ENCODE measurements at places on chromosomes 12 and 14.
A peak's percentile ranks its signal among the peaks of the same experiment; 100 is the strongest.

DNA sequence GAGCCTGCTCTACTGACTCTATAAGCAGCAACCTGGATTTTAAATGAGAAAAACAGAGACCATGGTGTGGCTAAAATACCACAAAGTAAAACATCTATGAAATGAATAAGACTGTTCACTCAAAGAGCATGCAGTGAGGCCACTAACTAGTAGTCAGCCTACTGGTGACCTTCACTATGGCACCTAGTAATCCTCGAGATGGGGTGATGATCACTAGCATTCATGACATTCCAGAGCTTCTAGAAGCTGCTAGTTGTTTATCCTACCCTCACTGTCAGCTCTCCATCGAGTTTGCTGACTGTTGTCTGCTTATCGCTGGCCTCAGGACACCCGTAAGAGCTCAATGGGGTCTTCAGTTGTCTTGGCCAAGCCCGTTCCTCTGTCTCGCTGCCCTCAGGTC lies 13.7 kb downstream of the SPTB start:
- DNase-seq = no peak

DNA sequence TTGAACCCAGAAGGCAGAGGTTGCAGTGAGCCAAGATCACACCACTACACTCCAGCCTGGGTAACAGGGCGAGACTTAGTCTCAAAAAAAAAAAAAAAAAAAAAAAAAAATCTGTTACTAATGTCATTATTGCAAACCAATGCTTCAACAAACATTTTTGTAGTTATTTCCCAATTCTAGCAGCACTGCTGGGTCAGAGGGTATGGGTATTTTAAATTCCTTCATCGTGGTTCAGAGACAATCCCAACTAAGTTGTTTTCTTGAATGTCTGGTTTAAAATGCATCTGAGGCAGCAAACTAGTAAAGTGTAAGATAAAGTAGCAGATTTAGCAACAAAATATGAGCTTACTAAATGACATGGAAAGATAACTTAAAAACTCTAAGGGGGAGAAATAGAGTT lies 65.6 kb downstream of the FERMT2 start:
- no peak for DNase-seq

DNA sequence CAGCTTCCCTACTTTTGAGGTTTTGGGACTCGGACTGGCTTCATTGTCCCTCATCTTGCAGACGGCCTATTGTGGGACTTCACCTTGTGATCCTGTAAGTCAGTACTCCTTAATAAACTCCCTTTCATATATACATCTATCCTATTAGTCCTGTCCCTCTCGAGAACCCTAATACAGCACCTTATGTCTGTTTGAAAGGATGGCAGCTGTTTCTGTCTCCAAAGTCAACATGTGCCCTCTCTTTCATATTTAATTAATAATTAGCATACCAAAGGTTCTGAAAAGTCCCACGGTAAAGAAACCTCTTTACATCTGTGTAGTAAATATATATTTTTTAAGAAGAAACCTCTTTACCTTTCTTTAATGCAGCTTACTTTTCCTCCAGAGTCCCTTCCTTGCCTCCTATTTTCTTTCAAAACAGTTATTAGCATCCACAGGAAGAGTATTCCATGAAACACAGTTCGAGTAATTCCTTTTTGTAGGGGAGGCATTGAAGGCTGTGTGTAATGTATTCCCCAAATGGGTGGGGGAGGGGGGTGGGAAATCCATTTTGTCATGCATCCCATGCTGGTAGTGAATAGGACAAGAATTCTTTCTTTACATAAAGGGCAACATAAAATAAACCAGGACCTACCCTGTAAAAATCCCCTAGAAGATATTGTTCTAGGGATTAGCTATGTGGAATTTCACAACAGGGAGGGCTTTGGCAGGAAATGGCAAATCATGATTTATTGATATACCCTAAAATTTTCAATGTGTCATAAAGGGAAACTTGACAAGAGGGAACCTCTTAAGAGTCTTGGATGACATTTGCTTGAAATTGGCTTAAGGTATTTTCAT lies 241.5 kb downstream of the SUDS3 start:
- DNase-seq = no peak

DNA sequence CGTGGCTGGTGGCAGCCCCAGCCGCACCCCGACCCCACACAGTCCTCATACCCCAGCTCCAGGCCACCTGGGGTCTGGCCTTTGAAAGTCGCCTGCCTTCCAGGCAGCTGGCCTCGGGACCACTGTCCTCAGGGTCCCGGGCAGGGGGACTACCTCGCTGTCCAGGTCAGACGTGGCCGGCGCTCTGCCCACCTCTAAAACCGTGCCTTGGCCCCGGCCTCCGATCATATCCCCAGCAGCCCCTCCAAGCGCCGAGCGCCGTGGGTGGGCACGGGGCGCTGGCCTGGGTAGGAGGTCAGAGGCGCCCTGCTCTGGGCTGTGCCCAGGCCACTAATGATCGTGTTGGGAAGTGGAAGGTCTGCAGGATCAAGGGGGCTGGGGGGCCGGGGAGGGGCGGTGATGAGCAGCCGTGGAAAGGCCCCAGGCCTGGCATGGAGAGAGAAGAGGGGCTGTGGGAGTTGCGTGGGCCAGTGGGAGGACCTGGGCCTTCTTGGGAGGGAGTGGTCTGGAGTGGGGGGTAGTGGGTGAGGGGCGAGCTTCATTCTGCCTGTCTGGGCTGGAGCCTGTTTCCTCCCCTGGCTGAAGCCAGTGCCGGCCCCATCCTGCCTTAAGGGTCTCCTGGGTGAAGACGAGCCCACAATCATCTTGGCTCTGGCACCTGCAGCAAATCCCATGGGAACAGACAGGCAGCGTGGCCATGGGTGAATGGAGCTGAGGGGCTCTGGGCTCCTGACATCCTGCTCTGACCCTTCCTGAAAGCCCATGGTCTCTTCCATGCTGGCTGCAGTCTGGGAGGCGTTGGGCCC lies 4.9 kb downstream of the TMEM121 start:
- DNase-seq = no peak

DNA sequence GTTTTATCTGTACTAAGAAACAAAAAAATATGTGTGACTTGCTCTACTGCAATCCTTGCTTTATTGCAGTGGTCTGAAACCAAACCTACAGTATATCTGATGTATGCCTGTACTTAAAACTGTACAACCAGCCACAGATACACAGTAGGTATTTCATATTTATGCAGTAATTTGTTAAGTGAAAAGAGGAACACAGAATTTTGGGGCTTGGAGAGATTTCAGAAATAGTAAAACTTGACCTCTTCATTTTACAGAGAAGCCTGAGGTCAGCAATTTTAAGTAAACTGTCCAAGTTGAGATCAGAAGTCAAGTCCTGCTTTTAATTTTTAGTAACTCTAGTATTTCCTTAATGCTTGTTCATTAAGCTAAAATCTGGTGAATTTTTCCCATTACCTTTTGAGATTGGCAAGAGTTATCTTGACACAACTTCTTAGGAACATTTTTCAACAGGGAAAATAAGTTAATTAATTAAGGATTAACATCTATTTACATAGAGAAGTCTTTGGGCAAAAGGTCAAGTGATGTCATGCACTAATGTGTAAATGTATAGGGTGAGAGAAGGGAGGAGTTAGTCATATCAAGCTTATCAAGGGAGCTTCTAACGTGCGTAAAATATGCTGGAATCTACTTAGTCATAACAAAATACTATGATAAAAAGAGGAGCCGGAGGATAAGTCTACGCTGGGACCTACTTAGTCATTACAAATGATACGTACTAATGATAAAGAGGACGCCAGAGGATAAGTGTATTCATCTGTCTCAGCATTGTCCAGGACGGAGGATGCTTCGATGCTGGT lies 66.0 kb upstream of the GTF2A1 start:
- DNase-seq = no peak

DNA sequence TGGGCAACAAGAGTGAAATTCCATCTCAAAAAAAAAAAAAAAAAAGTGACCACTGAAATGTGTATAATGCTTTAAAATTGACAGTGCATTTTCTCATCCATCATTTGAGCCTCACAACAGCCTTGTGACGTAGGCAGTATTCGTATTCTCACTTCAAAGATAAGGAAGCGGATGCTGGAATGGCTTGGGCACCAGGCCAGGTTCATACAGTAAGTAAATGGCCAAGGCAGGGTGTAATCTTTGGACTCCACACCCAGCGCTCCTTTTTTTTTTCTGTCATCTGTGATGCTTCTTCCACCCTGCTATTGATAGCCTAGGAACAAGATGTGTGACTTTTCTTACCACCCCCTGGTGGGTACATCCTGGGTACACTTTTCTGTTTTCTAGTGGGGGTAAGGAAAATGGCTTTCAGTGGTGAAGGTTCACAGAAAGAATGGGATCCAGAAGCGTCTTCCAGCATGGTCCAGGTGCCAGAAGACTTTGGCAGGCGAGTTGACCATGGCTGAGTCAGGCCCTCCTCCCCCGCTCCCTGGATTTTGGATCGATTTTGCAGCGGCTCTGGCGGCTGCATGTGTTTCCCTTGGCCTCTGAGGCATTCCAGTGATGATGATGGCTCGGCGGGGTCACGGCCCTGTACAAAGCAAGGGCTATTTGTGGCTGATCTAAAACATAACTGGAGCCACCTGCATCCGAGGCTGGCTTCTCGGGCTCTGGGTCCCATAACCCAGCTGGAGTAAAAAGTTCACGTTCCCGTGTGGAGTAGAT lies 110.6 kb downstream of the CACNA1C start:
- DNase-seq = no peak

- no peak for DNase-seq
Measured at GRCh38 chr12:132492951-132493350, 3.0 kb downstream of the FBRSL1 start.

DNA sequence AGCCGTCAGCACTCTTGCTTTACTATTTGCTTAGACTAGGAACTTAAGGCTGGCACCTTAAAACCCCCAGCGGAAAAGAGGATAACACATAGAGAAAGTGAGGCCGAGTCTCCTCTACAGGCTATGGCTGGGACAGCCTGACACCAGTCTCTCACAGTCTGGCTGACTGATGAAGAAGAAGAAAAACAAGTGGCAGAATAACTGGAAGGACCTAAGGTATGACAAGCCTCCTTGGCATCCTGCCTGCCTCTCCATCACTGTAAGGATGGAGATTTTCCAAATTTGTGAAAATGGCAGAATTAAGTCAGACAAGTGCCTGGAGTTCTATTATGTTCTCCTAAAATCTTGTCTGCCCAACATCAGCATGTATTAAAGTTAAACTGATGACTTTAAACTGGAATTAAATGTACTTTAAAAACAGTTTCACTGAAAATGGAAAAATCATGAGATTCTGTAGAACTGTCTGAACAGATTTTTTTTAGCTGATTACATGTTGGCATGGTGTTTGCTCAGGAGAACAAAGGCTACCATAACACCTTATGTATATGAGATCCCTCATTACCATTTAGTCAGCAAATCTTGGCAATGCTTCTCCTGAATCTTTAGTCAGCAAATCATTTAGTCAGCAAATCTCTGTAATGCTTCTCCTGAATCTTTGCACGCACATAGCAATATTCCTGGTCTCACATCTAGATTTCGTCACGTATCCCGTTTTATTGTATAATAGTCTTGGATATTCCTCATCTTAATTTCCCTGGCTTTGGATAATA lies 140.3 kb upstream of the AEBP2 start:
- DNase-seq = no peak

DNA sequence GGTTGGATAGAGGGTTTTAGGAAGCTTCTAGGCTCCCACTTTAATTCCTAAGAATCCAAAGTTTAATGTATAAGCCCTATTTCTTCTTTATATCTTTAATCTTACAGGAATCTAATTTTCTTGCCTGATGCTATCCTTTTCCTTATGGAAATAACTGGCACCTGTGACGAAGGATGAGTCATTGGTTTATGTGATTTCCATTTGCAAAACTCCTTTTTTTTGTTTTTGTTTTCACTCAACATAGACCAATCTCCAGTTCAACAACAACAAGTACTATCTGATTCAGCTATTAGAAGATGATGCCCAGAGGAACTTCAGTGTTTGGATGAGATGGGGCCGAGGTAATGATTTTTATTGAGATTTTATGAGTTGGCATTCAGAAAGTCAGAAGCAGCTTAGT lies 6.8 kb downstream of the PARP2 start:
- DNase-seq = no peak

DNA sequence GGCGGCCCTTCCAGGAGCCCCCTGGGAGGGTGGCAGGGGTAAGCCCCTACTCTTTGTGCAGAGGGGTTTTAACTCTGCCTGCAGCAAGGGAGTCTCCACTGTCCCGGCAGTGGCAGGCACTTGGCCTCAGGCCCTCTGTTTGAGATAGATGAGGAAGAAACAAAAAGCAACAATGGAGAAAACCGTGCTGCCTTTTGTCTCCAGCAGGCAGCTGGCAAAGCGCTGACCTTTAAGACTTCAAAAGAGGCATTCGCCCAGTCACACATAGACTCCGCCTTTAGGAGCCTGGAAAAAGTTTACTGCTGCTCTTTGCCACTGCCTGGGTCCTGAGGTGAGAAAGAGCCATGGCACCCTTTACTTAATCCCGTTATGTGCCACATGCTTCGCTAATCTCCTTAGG lies 158.2 kb upstream of the NTF3 start:
- no peak for DNase-seq

DNA sequence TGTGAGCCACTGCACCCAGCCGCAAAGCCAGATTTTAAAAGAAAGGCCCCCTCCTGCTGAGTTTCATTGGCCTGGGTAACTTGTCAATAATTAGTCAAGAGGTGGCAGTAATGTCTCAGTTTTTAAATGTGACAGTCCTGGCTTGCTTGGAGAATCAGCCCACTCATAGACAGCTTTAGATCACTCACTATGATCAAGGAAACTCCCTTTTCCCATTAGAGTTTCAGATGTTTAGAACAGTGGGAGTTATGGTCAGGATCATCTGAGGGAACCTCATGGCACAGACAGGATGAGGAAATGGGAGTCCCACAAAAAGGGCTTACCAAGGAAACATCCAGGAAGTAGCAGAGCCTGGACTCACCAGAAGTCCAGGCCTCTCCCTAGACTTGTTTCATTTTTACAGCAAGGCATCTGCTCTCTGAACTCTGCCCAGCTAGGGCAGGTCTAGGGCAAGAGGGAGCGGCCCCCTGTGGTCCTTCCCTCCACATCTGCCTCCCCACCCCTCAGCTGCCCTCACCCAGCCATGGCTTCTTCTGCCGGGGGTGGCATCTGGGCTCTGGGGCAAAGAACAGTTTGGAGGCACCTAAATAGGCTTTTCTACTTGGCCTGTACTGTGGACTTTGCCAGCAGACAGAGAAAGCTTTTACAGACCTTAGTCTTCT lies 11.2 kb downstream of the BCL2L14 start:
- DNase-seq = peak; percentile 48

DNA sequence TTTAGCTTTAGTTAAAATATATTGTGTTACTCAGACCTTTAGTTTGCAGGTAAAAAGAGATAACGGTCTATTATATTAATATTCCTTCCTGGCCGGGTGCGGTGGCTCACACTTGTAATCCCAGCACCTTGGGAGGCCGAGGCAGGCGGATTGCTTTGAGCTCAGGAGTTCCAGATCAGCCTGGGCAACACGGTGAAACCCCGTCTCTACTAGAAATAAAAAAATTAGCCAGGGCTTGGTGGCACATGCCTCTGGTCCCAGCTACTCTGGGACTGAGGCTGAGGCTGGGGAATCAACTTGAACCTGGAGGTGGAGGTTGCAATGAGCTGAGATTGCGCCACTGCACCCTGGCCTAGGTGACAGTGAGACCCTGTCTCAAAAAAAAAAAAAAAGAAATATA lies 13.2 kb upstream of the EID3 start:
- no peak for DNase-seq

GRCh38 chr12:29807129-29807528 lies 23.4 kb upstream of the TMTC1 start:
- no peak for DNase-seq

- peak; percentile 23 for DNase-seq
Measured at GRCh38 chr14:99716091-99716849, 32.2 kb downstream of the CYP46A1 start.

All from SJSA1 (cell line).